AG20443 (cell line): ENCODE measurements at places on chromosomes 3 and 15.

DNA sequence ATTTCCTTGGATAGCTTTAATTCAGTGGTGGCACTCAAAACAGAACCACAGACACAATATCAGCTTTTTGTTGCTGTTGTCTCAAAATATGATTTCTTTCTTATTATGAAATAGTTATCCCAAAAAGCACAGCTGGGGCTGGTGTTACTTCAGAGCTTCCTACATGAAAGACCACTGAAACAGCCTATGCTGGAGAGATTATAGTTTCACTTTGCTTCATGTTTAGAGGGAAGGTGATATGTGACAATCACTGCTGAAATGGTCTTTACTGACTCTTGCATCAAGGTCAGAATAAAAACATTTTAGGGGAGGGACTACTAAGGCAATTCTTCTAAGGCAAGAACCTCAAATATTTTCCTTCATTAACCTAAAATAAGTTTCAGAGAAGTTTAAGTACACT is 190.7 kb downstream of the TNIK start:
- DNase-seq, result no peak

- peak; percentile 80 for DNase-seq
Observed at GRCh38 chr15:48582452-48583247, 62.9 kb downstream of the FBN1 start.

GRCh38 chr3:107848351-107848915 is 242.4 kb downstream of the CD47 start:
- DNase-seq, result no peak

DNA sequence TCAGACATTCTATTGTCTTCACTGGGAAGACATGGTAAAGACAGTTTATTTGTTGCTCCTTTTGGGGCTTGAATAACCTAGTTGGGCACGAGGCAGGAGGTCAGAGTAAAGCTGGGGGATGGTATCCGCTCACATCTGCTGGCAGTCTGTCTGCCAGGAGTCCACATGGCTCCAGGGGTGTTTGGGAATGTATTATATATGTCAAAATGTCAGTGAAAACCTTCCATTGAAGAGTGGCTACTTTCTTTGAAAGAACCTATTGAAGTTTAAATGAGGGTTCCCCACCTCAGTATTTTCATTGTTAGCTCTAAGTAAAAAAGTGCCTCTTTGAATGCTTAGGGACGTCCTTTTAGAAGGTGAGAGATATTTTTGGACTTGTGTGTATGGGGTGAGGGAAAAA is 68.4 kb downstream of the CLDN11 start:
- no peak for DNase-seq

DNA sequence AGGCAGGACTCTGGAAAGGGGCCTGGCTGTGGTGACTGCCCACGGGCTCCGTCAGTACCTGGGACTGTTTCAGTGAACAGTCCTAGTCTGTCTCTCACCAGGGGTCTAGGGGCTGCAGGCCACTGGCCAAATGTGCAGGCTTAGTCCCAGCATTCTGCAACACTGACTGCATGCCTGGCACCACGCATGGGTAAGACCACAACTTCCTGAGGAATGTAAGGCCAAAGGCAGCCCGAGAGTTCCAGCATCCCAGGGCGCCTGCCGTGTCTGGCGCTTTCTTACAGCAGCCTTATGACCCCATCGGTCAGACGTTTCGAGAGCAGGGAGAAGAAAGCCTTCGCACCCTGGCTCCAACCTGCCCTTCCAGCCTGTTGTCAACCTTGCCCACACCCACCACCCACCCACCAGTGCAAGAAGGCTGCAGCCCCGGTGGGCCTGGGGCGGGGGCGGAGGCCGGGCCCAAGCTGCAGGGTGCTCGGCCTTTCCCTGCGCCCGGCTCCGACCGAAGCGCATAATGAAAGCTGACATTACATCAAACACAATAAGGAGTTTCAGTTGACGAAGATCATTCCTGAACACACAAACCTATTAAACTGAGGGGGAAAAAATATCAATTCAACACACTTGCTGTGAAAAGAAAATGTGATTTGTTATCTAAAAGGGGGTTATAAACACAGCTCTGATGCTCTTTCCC is 29.5 kb upstream of the TMEM115 start:
- DNase-seq, result no peak

- DNase-seq, result peak; percentile 22
Observed at GRCh38 chr3:30135190-30135589, 471.2 kb upstream of the TGFBR2 start.

DNA sequence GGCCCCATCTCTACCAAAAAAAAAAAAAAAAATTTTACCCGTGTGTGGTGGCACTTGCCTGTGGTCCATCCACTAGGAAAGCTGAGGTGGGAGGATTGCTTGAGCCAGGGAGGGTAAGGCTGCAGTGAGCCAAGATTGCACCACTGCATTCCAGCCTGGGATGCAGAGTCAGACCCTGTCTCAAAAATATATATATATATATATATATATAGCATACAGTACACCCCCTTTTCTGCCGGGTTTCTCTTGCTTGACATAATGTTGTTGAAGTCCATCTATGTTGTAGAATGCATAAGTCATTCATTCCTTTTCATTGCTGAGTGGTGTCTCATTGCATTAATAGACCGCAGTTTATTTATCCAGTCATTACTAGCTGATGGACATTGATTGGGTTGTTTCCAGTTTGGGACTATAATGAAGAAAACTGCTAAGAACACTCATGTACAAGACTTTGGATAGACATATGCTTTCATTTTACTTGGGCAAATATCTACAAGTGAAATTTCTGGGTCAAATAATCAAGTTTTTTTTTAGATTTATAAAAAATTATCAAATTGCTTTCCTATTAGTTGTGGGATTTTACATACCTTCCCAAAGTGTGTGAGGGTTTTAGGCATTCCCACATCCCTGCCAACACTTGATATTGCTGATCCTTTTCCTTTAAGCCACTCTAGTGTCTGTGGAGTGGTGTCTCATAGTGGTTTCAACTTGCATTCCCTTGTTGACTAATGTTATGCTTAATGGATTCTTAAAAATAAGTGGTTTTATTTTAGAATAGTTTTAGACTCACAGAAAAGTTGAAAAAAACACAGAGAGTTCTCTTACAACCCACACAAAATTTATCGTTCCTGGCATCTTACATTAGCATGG is 2.1 kb upstream of the PRR20G start:
- no peak for DNase-seq

GRCh38 chr3:151859233-151859673 is 14.2 kb upstream of the SUCNR1 start:
- DNase-seq, result no peak

DNA sequence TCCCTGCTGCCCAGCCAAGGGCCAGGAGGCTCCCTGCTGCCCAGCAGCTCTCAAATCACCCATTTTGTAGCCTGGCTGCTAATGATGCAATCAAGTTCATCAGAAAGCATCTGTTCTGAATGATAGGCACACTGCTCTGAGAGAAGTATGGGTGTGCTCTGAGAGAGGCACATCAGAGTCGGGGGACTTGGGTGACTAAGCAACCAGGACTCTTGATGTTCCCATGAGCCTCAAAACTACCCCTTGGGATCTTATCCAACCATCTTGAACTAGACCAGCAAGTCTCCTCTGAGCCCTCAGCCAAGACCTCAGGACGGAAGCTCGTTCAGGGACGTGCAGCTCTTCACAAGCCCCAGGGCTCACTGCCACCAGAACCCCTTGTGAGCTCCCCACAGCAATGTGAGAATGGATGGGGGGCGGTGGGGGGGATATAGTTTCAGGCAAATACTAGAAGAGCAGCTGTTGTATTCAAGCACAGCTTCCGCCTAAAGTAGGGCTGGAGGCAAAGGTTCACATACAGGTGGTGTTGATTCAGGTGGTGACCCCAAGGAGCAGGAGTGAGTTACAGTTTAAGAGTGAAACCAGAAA is 52.2 kb upstream of the HES1 start:
- DNase-seq, result no peak

DNA sequence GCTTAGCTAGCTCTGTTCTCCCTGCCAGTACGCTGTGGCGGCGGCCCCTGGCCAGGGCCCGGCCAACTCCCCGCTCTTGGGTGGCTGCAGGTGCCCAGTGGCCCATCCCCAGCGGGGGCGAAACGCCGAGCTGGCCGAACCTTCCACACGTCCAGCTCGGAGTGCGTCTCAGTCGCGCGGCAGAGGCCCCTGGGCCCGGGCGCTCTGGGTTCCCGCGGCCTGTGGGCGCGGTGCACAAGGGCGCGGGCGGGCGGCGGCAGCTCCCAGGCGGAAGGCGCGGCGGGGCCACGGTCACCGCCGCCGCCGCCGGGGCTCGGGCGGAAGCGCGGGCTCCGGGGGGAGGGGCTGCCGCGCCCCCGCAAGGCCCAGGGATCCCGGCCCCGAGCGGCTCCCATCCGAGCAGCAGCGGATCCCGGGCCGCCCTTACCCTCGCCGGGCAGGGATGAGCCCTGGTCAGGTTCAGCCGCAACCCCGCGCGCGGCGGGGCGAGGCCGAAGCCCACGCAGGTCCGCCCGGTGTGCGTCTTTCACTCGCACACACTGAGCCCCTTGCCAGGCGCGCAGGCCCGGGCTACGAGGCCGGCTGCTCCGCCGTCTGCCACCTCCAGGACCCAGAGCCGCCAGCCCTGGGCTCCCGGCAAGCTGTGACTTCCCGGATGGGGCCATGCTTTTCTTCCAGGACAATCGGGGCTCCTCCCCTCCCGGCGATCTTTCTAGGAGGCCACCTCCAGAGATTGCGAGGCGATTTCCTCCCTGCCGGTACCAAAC is 54.2 kb downstream of the CCDC54 start:
- DNase-seq, result peak; percentile 83

DNA sequence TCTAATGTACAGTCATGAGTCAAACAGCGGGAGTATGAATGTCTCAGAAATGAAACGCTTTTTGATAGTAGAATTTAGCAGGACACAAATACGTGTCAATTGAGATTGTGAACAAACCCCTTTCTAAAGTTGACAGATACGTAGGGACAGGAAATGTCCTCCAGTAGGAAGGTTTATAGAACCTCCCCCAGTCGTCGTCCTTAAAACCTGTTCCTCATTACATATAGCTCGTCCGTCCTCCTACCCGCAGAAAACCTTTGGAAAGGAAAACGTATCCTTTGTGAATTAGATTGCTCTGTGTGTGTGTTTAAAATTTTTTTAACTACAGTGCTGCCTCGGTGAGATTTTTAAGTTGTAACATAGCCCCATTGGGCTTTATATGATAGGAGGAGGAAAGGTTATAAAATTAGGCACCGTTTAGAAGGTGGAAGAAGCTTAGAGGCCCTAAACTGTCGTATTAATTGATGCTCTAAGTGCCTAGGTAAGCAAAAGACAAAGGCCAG is 4.1 kb downstream of the UBE2E1 start:
- DNase-seq, result no peak

GRCh38 chr15:30033211-30033610 is 49.5 kb upstream of the GOLGA8J start:
- no peak for DNase-seq

DNA sequence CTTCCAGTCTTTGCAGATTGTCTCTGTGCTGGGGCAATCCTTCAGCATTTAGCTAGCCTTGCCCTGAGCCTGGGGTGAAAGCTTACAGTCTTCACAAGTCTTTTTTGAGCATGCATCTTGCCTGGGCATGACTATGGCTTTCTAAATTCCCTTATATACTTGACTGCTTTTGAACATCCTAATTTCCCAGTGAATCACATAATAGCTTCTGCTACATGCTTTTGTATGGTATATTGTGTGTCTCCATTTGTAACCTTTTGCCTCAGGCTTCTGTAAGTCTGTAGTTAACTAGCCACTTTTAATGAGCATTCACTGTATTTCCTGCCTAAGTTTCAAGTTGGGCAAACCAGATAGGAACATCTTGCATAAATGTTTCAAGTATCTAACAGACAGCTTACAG is 76.8 kb downstream of the CHCHD4 start:
- DNase-seq, result no peak

DNA sequence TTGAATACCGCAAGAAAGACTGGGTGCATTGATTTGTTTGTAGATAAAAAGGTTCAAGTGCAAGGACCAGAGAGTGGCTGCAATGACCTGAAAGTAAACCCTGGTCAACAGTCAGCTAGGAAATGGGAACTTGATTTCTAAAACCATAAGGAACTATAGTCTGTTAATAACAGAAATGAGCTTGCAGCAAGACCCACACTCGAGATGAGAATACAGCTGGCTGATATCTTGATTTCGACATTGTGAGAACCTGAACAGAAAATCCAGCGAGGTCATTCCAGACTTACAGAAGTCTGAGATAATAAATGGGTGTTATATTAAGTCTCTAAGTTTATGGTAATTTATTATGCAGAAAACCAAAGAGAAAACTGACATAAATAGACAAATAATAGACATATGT is 177.3 kb downstream of the NFKBIZ start:
- no peak for DNase-seq

- no peak for DNase-seq
Observed at GRCh38 chr15:101556273-101556672, 66.8 kb upstream of the PCSK6 start.

GRCh38 chr3:103685939-103686338 is 1251.1 kb downstream of the ZPLD1 start:
- no peak for DNase-seq

GRCh38 chr3:27452368-27453090 is 31.7 kb downstream of the SLC4A7 start:
- no peak for DNase-seq

DNA sequence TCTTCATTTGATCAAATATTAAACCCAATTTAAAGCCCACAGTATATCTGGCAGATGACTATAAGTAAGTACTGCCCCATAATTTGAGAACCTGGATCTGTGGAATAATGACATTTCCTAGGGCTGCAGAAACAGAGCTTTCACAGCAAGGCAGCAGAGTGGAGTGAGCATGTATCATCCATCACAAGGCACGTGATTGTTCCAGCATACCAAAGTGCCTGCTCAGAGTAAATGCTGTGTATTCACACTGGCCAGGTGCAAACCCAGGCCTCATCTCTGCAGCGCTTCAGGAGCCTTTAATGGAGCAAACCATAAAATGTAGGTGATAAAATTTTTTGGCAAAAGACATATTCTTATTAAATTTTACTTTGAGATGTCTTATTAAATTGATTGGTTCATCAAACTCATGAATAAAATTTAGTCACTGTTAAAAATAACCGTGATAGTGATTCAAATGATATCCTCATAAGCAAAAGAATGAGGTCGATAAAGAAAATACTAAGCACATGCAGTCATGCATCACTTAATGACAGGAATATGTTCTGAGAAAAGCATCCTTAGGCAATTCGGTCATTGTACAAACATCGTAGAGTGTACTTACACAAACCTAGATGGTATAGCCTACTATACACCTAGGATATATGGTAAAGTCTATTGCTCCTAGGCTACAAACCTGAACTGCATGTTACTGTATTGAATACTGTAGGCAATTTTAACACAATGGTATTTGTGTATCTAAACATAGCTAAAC is 99.3 kb upstream of the SLC24A5 start:
- DNase-seq, result no peak

DNA sequence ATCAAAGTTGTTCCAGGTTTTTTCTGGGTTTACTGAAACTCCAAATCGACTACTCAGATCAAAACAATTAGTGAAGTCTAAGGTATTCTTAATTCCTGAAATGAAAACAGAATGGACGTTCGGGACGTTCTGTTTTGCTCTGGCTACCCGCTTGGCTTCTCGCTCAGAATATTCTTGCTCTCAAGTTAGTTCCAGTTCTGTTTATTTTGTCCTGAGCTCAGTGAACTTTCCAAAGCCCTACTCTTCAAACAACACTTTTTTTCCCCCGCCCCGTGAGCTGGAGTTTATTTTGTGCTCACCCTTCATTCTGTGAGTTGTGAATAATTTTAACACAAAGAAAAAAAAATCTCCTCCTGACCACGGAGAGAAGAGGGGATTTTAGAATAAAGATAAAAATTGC is 72.6 kb downstream of the SAMMSON start:
- no peak for DNase-seq

- DNase-seq, result no peak
Observed at GRCh38 chr3:103609472-103609871, 1174.7 kb downstream of the ZPLD1 start.

- DNase-seq, result no peak
Observed at GRCh38 chr3:149415484-149415883, 38.0 kb upstream of the TM4SF1 start.
